Naive thymus-derived CD4-positive, alpha-beta T cell (primary cell): ENCODE measurements at places on chromosomes 13 and 19. TPM values are rescaled to one million over a fixed set of nuclear protein-coding genes. Genes with fewer than 3 reads are reported as not detected.

DNA sequence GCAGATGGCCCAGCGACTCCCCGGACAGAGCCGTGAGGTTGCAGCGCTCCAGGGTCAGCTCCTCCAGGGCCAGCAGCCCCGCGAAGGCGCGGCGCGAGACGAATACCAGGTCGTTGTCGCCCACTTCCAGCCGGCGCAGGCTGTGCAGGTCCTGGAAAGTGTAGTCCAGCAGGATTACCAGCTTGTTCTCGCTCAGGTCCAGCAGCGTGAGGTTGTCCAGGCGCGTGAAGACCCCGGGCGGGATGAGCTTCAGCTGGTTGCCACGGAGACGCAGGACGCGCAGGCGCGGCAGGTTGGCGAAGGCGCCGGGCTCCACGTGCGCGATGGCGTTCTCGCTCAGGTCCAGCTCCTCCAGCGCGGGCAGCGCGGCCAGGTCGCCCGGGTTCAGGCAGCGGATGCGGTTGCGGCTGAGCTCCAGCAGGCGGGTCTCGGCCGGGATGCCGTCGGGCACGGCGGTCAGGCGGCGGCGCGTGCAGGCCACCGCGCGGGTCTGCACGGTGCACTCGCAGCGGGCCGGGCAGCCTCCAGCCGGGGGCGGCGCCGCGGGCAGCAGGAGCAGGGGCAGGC, 9.3 kb upstream of the PEAK3 start:
- H3K4me1 ChIP-seq = peaks cover 19% of the 10 kb centered on the region
- no peak for DNase-seq
- H3K4me3 ChIP-seq = peak overlapping the region; percentile 74
- peaks cover 3% of the 10 kb centered on the region for H3K36me3 ChIP-seq

GRCh38 chr13:33362986-33363727, 77.6 kb upstream of the STARD13 start:
- H3K4me3 ChIP-seq = no peak overlapping the region
- no peaks in the 10 kb centered on the region for H3K4me1 ChIP-seq
- DNase-seq = no peak
- no peaks in the 10 kb centered on the region for H3K27me3 ChIP-seq

The TPTE2 gene
- total RNA-seq = 0.24 TPM

DNA sequence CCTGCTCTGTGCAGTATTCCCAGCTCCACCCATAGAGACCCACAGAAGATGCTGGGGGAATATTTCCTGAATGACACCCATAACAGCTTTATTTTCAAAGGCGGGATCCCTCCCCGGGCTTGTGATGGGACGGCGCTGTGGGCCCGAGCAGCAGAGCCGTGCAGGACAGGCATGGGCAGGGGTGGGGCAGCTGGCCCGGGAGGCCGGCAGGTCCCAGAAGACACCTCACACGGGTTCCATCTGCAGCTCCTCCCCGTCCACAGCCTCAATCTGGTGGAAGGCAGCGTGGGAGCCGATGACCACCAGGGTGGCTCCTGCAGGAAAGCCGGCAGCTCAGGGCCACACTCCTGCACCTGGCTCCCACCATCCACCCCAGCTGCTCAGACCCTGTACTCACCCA, 2.5 kb downstream of the RABAC1 start:
- DNase-seq = no peak
- no peak overlapping the region for H3K27ac ChIP-seq
- H3K27me3 ChIP-seq = no peaks in the 10 kb centered on the region
- no peak overlapping the region for H3K4me3 ChIP-seq

- DNase-seq = no peak
- peaks cover 7% of the 10 kb centered on the region for H3K4me1 ChIP-seq
- H3K4me3 ChIP-seq = peak overlapping the region; percentile 51
- peak overlapping the region; percentile 20 for H3K27ac ChIP-seq
- no peaks in the 10 kb centered on the region for H3K27me3 ChIP-seq
These were observed 64.6 kb upstream of the RAP2A start for GRCh38 chr13:97369261-97369893.
